Motor neuron (in vitro differentiated cells): ENCODE measurements at places on chromosomes 3 and 15.
A peak's percentile ranks its signal among the peaks of the same experiment; 100 is the strongest.

- peak; percentile 12 for ATAC-seq
Measured at GRCh38 chr15:43509660-43510199, 7.7 kb upstream of the MAP1A start.

GRCh38 chr3:180911876-180912303 lies 580 bp upstream of the FXR1 start:
- no peak for ATAC-seq

- ATAC-seq: peak; percentile 26
Measured at GRCh38 chr3:42036483-42036823, 54.7 kb upstream of the TRAK1 start.

- ATAC-seq: no peak
Measured at GRCh38 chr3:126111566-126112475, 27.9 kb upstream of the SLC41A3 start.

DNA sequence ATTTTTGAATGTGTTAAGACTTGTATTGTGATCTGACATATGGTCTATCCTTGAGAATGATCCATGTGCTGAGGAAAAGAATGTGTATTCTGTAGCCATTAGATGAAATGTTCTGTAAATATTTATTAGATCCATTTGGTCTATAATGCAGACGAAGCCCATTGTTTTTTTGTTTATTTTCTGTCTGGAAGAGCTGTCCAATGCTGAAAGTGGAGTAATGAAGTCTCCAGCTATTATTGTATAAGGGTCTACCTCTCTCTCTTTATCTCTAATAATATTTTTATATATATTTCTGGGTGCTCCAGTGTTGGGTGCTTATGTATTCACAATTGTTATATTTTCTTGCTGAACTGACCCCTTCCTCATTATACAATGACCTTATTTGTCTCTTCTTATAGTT lies 250.6 kb upstream of the GADL1 start:
- ATAC-seq: no peak
